HFFc6 (cell line): ENCODE measurements at places on chromosomes 1 and 21. TPM values are rescaled to one million over a fixed set of nuclear protein-coding genes. Genes with fewer than 3 reads are reported as not detected.

Gene ADORA1
- 0.59 to 6.5 TPM (median 4.3 TPM) in 3 replicates for total RNA-seq

- no peak for DNase-seq
Observed at GRCh38 chr1:224783006-224783651, 146.3 kb upstream of the DNAH14 start.

DNA sequence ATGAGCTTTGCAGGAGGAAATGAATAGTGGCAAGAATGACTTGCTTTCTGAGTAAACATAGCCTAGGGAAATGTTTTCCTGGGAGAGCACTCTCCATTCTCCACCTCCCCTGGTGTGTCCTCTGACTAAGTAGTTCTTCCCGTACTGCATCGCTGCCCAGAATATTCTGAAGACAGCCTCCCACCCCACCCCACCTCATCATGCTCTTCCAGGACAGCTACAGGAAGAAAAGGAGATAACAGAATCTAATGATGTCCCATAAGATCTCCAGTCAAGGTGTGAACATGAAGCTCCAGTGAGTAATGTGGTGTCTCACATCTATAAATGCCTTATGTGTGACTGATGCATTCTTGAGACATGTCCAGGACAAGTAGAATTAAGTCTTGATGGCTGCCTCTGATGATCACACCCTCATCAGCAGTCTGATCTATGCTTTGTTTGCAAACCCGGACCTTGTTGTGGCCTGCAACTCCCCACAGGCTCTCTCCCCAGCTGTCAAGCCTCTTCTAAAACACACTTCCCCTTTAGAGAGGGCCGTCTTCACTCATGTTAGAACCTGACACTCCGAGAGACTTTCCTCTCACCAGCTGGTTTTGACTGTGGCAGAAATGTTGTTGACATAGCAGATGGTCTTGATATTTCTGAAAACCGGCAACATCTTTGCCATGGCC lies 183.0 kb downstream of the CYYR1 start:
- DNase-seq, result peak; percentile 85

DNA sequence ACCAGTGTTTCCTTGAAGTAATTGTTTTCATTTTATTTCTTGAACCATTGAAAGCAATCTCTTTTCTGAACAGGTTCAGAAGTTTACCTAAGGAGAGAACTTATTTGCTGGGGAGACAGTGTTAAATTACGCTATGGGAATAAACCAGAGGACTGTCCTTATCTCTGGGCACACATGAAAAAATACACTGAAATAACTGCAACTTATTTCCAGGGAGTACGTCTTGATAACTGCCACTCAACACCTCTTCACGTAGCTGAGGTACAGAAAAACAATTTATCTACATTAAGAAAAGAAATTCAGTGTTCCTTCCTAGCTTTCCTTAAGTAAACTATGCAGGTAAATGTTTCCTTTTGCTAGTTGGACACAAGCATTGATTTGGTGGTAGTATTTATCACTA lies 27.4 kb downstream of the AGL start:
- DNase-seq, result no peak

DNA sequence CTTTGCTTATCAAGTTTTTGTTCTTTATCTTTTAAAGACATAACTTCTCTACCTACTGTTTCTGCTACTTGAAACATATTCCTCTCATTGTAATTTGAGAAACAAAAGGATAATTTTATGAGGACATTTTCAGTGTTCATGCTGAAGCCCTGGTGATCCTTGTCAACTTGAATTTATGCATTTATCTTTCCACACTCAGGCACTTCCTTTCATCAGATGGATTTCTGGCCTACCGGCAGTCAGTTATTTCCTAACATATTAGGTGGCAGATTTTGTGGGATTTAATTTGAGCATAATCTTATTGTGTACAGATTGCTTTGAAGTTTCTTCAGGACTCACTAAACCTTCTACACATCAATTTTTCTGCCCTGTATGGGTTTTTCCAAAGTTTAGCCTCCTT lies 75.0 kb downstream of the RGL1 start:
- DNase-seq, result no peak

DNA sequence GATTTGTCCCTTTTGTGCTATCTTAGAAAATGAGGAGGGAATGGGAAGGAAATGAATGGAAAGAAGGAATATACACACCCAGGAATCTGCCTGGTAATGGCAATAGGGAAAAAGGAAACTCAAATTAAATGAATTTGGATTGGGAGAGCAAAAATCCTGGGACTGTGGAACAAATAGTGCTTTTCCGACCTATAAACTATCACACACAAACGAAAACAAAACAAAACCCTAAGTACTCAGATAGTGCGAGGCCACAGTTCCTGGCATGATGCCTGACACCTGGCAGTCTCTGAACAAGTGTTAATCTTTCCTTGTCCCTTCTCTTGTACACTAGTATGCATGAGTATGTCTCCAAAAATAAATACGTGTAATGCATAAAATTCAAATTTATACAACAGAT lies 319.8 kb upstream of the SPAG17 start:
- no peak for DNase-seq
